ENCODE measurements at places on chromosomes 6 and 20.

DNA sequence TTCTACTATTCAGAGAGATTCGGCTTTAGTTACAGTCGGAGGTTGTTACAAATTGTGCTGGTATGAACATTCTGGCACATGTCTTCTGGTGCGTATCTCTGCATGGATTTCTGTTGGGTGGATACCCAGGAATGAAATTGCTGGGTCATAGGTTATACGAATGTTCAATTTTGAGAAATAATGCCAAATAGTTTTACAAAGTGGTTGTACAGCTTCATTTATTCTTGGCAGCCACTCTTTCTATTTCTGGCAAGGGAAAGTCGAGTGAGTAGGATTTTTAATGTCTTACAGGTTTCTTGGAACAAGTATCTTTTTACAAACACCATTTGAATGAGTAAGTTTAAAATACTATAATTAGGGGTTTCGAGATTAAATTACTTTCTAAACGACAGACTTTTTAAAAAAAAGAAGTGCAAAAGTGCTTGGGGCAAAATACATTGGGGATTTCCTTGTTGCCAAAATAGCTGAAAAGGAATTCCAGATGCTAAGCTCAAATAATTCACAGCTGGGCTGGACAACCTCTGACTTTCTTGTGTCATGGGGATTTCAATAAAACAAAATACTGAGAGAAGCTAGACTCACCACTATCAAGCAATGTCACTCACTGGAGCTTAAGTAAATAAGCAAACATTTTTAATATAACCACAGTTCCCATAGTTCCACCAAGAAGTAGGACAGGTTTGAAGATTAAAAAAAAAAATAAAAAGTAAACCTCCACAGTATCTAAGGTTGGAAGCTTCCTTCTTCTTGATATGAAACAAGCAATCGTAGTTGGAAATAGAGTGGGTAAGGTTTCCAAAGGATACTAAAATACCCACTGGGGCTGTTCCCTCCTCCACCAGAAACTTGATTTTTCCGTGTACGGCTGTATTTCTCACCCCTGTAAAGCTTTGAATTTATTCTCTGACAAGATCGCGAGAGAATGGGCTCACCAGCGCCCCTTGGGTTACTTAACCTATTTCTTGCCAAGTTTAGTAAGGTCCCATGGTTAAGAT is 21.6 kb upstream of the GFOD1 start:
- DNase-seq: no peak

DNA sequence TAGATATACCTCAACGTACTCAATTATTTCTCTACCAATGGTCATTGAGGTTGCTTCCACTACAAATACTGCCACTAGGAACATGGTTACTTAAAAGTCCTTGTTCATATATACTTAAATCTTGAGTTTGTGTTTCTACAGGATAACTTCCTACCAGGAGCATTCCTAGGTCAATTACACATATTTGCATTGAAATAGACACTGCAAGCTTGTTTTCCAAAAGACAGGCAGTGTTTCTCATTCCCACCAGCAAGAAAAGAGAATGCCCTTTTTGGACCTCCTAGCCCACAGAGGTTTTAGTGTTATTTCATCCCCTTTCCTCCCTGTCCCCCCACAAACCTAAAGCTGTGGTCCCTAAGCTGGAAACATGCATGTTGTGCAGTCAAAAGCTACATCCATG is 177.3 kb downstream of the ID4 start:
- DNase-seq: no peak

DNA sequence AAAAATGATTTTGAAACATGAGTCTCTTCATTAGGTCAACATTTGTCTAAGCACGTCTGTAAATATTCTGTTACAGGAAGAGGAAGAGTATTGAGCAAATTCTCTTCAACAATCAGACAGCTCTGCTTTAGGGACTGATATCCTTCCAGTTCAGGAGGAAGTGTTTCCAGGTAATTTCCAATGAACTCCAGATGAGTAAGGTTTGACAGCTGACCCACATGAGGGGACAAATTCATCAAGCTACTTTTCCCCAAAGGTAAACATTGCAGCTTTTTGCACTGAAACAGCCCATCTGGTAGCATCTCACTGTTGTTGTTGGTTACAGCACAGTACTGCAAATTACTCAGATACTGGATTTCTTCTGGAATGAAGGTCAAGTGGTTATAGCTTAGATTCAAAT is 18.1 kb downstream of the ENPP1 start:
- DNase-seq: no peak

DNA sequence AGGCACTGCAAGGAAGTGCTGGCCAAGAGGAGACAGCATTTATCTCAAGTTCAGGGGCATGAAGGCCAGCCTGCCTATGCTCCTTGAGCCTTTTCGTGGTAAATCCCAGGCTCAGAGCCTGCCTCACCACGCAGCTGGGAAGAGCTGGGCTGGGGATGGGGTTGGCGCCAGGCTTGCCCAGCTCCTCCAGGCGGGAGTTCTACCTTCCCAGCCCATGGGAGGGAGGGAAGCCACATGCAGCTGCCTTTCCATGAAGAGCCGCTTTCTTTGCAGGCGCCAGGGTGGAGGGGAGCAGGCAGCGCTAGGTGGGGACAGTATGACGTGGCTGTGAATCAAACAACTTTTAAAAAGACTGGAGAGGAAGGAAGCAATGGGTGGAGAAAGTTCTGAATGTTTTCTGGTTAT is 19.5 kb upstream of the SIRT5 start:
- DNase-seq: no peak

GRCh38 chr6:74534465-74535211 is 671.2 kb downstream of the COL12A1 start:
- DNase-seq: no peak

GRCh38 chr6:90107771-90108282 is 188.8 kb downstream of the BACH2 start:
- no peak for DNase-seq

DNA sequence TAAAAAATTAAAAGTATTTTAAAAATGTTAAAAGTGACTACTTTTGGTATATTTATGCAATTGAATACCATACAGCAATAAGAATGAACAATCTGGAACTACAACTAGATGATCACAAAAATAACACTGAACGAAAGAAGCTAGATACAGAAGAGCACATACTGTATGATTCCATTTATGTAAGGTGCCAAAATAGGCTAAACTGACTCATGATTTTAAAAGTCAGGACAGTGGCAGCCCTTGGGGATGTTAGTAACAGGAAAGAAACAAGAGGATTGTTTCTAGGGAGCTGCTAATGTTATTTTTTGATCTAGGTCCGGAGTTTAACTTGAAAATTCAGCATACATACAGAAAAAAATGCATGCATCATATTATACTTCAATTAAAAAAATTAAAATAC is 42.3 kb downstream of the KIF13A start:
- DNase-seq: no peak

- DNase-seq: no peak
Observed at GRCh38 chr6:29230666-29231065, 60.0 kb downstream of the OR2J2 start.

GRCh38 chr6:109197061-109197460 is 101.8 kb downstream of the CEP57L1 start:
- DNase-seq: no peak

- peak; percentile 91 for DNase-seq
Observed at GRCh38 chr6:32952817-32953739, at the start of gene HLA-DMA. HLA-DMA (minus strand) TSS chr6:32953097; CDS start chr6:32953036, 61 bp downstream.

DNA sequence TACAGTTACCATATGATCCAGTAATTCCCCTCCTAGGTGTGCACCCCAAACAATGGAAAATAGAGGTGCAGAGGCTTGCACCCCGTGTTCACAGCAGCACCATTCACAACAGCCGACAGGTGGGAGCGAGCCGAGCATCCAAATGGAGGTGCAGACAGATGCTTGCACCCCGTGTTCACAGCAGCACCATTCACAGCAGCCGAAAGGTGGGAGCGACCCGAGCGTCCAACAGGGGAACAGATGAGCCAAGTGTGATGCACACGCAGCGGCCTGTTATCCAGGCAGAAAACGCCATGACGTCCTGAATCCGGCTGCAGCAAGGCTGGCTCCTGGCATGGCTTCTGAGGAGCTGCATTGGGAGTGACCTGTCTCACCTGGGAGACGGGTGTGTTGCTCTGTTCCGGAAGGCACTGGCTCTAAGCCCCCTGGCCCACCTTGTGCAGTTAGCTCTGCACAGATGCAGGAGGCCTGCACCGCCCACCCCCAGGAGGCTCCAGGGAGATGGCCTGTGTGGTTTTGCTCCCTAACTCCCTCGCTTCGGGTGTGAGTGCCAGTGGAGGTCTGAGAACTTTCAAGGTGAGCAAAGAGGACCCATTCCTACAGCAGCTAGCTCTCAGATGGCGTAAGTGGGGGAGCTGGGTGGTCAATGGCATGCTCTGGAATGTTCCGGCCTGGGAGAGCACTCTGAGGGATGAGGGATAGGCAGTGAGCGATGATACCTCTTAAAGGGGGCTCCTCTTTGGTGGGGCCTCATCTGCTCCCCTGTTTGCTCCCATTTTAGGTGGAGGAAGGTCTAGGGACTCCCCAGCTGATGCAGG is 47.8 kb upstream of the FRMD1 start:
- DNase-seq: no peak

- DNase-seq: peak; percentile 62
Observed at GRCh38 chr20:45368221-45368980, 5.4 kb downstream of the SYS1 start.

GRCh38 chr6:15893556-15894253 is 230.9 kb upstream of the DTNBP1 start:
- DNase-seq: peak; percentile 9

- DNase-seq: no peak
Observed at GRCh38 chr6:42434237-42434636, 17.5 kb downstream of the TRERF1 start.

GRCh38 chr20:37533154-37533715 is 5.6 kb upstream of the BLCAP start:
- no peak for DNase-seq

Data from CD4-positive, alpha-beta T cell treated with Interleukin-12 subunit alpha and Interleukin-12 subunit beta, for 1 hour (primary cell).